ENCODE measurements at places on chromosomes 5 and 9.
A peak's percentile ranks its signal among the peaks of the same experiment; 100 is the strongest.

- DNase-seq = peak; percentile 84
These were observed 96.0 kb upstream of the ITGA2 start for GRCh38 chr5:52893105-52893504.

- peak; percentile 30 for DNase-seq
These were observed 21.4 kb upstream of the SPARC start for GRCh38 chr5:151708126-151708525.

DNA sequence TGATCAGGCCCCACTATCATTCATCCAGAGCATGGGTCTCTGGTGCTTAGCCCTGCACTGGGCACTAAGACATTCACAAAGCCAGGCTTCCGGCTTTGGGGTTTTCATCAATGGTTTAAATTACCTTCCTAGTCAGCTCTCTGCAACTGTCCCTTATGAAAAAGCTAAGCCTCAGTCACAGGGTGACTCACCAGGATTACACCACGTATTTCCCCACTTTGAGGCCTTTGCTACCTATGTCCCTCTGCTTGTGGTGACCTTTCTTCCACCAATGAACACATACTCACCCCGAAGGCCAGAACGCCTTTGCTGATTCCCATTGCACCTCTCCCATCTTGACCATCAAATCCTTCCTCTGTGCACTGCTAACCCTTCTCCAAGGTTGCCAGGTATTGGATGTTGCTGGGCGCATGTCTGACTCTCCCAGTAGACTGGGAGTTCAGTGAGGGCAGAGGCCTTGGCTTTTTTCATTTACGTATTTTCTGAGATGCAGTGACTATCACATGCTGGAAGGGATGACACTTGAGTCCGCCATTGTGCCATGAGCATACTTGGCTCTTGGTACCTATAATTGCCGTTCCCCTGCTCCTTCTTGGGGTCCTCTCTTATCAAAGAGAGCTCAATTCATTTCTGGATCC is 58.7 kb upstream of the TNFSF8 start:
- DNase-seq = peak; percentile 65

- DNase-seq = no peak
These were observed 23.0 kb downstream of the SLC28A3 start for GRCh38 chr9:84317563-84317962.
